ENCODE measurements at places on chromosomes 3 and 15. TPM values are rescaled to one million over a fixed set of nuclear protein-coding genes. Genes with fewer than 3 reads are reported as not detected.

The DLEC1 gene
- total RNA-seq, result not detected

The HACD3 gene
- total RNA-seq, result 104 TPM

The LRRC31 gene
- not detected for total RNA-seq

The RGMA gene
- 2.0 TPM for total RNA-seq

The MINAR1 gene
- total RNA-seq, result 1.3 TPM

The HESX1 gene
- not detected for total RNA-seq

The EFCAB12 gene
- not detected for total RNA-seq

DNA sequence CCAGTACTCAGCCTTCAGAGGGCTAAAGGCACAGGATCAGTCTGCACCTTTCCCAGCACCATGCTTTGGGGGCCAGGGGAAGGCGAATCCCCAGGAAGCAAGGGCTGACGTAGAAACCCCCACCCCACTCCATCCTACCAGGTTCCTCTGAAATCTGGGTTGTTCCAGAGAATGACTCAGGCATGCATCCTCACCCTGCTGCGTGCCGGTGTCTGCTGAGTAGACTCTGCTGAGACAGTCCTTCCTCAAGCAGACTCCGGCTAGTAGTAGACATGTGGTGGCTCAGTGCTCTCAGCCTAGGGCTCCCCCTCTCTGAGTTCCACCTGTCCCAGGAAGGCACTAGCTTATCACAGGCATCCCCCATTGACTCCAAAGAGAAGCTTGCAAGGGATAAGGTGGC is 9.0 kb downstream of the TMEM43 start:
- H3K4me3 ChIP-seq, result no peak overlapping the region
- no peaks in the 10 kb centered on the region for H3K27me3 ChIP-seq
- no peak overlapping the region for H3K27ac ChIP-seq
- H3K4me1 ChIP-seq, result peaks cover 8% of the 10 kb centered on the region

- no peaks in the 10 kb centered on the region for H3K27me3 ChIP-seq
- H3K27ac ChIP-seq, result no peak overlapping the region
- no peak for DNase-seq
- H3K4me1 ChIP-seq, result peaks cover 29% of the 10 kb centered on the region
- no peak overlapping the region for H3K4me3 ChIP-seq
These were observed 239.1 kb upstream of the CFAP20DC start for GRCh38 chr3:59288951-59289350.

DNA sequence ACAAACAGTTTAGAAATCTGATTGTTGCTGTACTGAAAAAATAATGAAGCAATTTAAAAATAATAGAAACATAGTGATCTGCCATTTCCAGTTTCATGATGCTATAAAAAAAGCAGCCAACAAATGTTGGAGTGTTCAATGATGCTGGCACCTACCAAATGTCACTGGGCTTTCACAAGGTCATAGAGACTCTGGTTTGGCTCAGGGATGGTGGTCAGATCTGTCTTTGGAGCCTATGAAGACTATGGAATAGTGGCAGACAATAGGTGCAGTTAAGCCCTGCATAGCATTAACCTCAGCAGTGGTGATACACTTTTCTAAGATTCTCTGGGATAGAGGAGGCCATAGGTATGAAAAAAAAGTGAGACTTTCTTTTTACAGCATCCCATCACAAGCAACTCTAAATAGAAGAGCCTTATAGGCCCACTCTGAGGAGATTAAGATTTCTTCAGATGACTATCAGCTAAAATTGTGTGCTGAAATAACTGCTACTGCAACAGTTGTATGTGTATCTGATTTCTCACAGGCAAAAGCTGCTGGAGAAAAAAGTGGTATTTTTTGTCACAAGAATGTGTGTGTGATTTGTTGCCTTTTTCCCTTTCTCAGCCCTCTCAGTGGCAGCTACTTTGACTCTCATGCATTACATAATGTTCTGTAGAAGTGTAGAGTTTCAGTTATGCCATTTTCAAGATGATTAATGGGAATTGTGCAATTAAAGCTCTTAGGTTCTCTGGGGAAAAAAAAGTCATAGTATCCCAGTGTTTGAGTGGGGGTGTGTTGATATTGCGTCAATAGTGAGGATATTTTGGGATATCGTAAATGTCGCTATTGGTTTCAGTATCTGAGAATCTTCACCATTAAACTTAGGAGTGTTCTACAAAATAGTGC is 137.4 kb downstream of the MBNL1 start:
- DNase-seq, result peak; percentile 93
- peaks cover 59% of the 10 kb centered on the region for H3K4me1 ChIP-seq
- peak overlapping the region; percentile 69 for H3K4me3 ChIP-seq
- H3K27ac ChIP-seq, result peak overlapping the region; percentile 94
- no peaks in the 10 kb centered on the region for H3K36me3 ChIP-seq

GRCh38 chr15:58490086-58490887 is 58.5 kb downstream of the LIPC start:
- no peak overlapping the region for H3K4me3 ChIP-seq
- no peaks in the 10 kb centered on the region for H3K36me3 ChIP-seq
- no peak for DNase-seq
- no peaks in the 10 kb centered on the region for H3K4me1 ChIP-seq
- no peaks in the 10 kb centered on the region for H3K27me3 ChIP-seq

- H3K36me3 ChIP-seq, result no peaks in the 10 kb centered on the region
- H3K4me3 ChIP-seq, result no peak overlapping the region
- DNase-seq, result peak; percentile 24
- peaks cover 30% of the 10 kb centered on the region for H3K4me1 ChIP-seq
These were observed 210.6 kb upstream of the GADL1 start for GRCh38 chr3:31105011-31105410.

GRCh38 chr15:53963801-53964200 is 14.4 kb upstream of the UNC13C start:
- H3K27me3 ChIP-seq, result no peaks in the 10 kb centered on the region
- no peak overlapping the region for H3K27ac ChIP-seq
- no peaks in the 10 kb centered on the region for H3K4me1 ChIP-seq
- no peaks in the 10 kb centered on the region for H3K36me3 ChIP-seq

DNA sequence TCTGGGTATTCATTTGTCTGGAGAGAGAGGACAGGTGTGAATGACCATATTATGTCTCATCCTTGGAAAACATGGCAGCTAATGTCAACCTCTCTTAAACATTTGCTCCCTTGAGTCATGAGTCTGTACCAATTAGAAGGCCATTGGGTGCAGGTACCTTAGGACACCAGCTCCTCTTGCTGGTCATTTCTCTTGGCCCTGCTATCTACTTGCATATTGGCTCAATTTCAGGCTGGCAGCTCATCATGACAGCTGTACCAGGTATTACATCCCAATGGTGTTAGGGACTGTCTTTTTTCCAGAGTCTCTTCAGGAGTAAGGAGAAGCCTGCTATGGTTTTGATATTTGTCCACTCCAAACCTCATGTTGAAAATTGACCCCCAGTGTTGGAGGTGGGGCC is 92.2 kb upstream of the ANKRD28 start:
- no peak for DNase-seq
- H3K4me3 ChIP-seq, result no peak overlapping the region
- H3K27me3 ChIP-seq, result no peaks in the 10 kb centered on the region
- no peak overlapping the region for H3K27ac ChIP-seq

DNA sequence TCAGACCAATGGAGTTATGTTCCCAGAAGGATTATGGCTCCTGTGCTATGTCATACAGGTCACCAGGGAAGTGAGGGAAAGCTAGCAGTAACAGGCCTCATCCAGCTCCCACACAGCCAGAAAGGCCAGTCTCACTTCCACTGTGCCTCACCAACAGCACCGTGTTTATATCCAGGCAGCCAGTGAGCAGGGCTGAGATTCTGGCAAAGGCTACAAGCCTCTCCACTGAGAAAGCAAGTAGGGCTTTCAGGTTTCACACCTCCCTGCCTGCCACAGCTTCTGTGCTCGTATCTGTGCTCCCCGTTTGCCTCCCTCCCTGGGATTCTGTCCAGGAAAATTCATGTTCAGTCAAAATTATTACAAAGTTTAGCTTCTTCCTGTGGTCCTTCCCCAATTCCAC is 14.9 kb upstream of the CFAP20DC start:
- DNase-seq, result no peak
- no peak overlapping the region for H3K27ac ChIP-seq
- no peak overlapping the region for H3K4me3 ChIP-seq
- H3K4me1 ChIP-seq, result no peaks in the 10 kb centered on the region

- H3K27ac ChIP-seq, result peak within 1 kb of the TSS; percentile 87
- H3K27me3 ChIP-seq, result no peaks in the 10 kb centered on the region
- H3K4me1 ChIP-seq, result peaks cover 6% of the 10 kb centered on the region
- H3K4me3 ChIP-seq, result peak within 1 kb of the TSS; percentile 95
- DNase-seq, result peak; percentile 96
These were observed at the start of the genes BBS4 and HIGD2B for GRCh38 chr15:72685925-72686794. Gene BBS4 (plus strand): TSS chr15:72686207. CDS start chr15:72686228, 21 bp downstream. Gene HIGD2B (minus strand): TSS chr15:72686182. CDS start chr15:72676374, 9,808 bp downstream.

- H3K4me3 ChIP-seq, result no peak overlapping the region
- H3K36me3 ChIP-seq, result no peaks in the 10 kb centered on the region
- H3K27ac ChIP-seq, result no peak overlapping the region
- no peaks in the 10 kb centered on the region for H3K4me1 ChIP-seq
These were observed 23.5 kb downstream of the KIF9 start for GRCh38 chr3:47259114-47259513.

- no peak overlapping the region for H3K4me3 ChIP-seq
- no peaks in the 10 kb centered on the region for H3K36me3 ChIP-seq
- no peak overlapping the region for H3K27ac ChIP-seq
- peaks cover 14% of the 10 kb centered on the region for H3K4me1 ChIP-seq
These were observed 53.3 kb upstream of the TBC1D5 start for GRCh38 chr3:17795711-17796110.

GRCh38 chr3:20080956-20081554 is 40.8 kb downstream of the KAT2B start:
- H3K4me3 ChIP-seq, result no peak overlapping the region
- H3K27me3 ChIP-seq, result no peaks in the 10 kb centered on the region

DNA sequence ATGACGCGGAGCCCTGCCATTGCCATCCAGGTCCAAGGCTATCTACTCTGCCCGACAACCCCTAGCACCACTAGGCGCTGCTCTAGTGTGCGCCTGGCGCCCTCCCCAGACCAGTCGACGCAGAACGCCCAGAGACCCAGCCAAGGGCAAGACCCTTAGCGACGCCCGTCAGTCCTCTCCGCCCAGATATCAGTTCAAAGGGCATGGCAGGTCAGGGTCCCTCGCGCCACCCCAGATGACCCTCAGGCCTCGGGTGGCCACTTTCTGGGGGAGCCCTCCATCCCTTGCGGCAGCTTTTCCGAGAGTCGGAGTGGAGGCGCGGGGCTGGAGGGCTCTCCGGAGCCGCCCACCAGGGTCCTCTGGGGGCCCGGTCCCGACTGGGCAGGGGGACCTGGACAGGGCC is 371 bp upstream of the CLSTN2 start:
- peak overlapping the region; percentile 59 for H3K4me3 ChIP-seq
- DNase-seq, result peak; percentile 4
- H3K4me1 ChIP-seq, result no peaks in the 10 kb centered on the region
- peaks cover 40% of the 10 kb centered on the region for H3K27me3 ChIP-seq
- H3K36me3 ChIP-seq, result no peaks in the 10 kb centered on the region
- H3K27ac ChIP-seq, result no peak overlapping the region

GRCh38 chr15:99987701-99988100 is 254.5 kb upstream of the LYSMD4 start:
- no peaks in the 10 kb centered on the region for H3K4me1 ChIP-seq
- no peaks in the 10 kb centered on the region for H3K27me3 ChIP-seq
- no peak overlapping the region for H3K4me3 ChIP-seq
- no peak overlapping the region for H3K27ac ChIP-seq

- peaks cover 13% of the 10 kb centered on the region for H3K4me1 ChIP-seq
- no peaks in the 10 kb centered on the region for H3K36me3 ChIP-seq
- peak; percentile 58 for DNase-seq
- peaks cover 8% of the 10 kb centered on the region for H3K27me3 ChIP-seq
- peak overlapping the region; percentile 40 for H3K4me3 ChIP-seq
These were observed 89.9 kb upstream of the MITF start for GRCh38 chr3:69649120-69650065.

- no peak for DNase-seq
- H3K27ac ChIP-seq, result no peak overlapping the region
- no peaks in the 10 kb centered on the region for H3K36me3 ChIP-seq
- no peak overlapping the region for H3K4me3 ChIP-seq
- peaks cover 20% of the 10 kb centered on the region for H3K27me3 ChIP-seq
These were observed 89.3 kb downstream of the ST6GAL1 start for GRCh38 chr3:187019542-187020072.

DNA sequence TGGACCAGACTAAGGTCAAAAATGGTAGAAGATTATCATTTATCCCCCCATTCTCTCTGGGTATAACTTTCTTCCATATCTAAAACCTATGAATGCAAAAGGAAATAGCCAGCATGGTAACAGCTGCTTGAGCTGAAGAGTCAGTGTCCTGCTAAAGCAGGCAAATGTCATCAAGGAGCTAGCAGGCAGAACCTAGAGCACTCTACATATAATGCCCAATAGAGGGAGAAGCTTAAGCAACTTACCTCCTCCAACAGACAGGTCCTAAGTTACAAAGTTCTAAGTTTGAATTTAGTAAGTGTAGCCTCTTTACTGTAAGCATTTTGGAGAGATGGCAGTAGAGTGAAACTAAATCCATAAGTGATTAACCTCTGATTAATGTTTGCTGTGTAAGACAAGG is 7.7 kb downstream of the RAF1 start:
- H3K27me3 ChIP-seq, result no peaks in the 10 kb centered on the region
- no peak overlapping the region for H3K27ac ChIP-seq
- no peak overlapping the region for H3K4me3 ChIP-seq
- H3K36me3 ChIP-seq, result no peaks in the 10 kb centered on the region
- H3K4me1 ChIP-seq, result peaks cover 51% of the 10 kb centered on the region
- DNase-seq, result no peak

- H3K27me3 ChIP-seq, result no peaks in the 10 kb centered on the region
- no peaks in the 10 kb centered on the region for H3K36me3 ChIP-seq
- DNase-seq, result no peak
- no peaks in the 10 kb centered on the region for H3K4me1 ChIP-seq
These were observed 81.2 kb downstream of the TLE3 start for GRCh38 chr15:70016511-70016994.

- no peaks in the 10 kb centered on the region for H3K27me3 ChIP-seq
- DNase-seq, result no peak
- no peak overlapping the region for H3K27ac ChIP-seq
- no peak overlapping the region for H3K4me3 ChIP-seq
These were observed 648.5 kb downstream of the NR2F2 start for GRCh38 chr15:96978937-96979473.

- DNase-seq, result peak; percentile 58
- H3K36me3 ChIP-seq, result no peaks in the 10 kb centered on the region
- H3K27ac ChIP-seq, result no peak overlapping the region
- no peaks in the 10 kb centered on the region for H3K27me3 ChIP-seq
- H3K4me3 ChIP-seq, result no peak overlapping the region
- peaks cover 7% of the 10 kb centered on the region for H3K4me1 ChIP-seq
These were observed 25.0 kb upstream of the TMC3 start for GRCh38 chr15:81398910-81399551.

DNA sequence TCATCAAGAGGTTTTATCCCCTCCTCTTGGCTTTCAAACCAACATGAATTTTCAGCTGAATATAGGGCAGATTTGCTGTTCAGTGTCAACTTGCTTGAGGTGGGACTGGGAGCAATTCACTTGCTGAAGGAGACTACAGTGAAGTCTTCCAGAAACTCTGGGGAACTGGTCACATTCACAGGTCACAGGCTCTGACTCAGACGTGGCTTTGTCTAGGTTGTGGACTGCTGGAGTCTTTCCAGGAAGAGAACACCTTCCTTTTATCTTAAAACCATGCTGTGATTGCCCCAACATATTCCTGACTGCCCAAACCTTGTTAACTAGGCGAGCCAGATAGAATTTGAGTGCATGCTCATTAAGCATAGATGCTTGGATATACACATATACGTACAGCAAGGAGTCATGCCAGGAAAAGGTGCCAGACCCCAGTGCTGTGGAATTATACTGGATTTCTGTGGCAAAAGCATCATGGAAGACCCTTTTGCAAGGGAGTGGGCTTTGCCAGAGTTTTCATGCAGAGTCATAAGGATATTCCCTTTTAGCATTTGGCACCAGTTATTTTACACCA is 399.1 kb upstream of the TBL1XR1 start:
- H3K4me3 ChIP-seq, result no peak overlapping the region
- H3K27me3 ChIP-seq, result no peaks in the 10 kb centered on the region
- peaks cover 58% of the 10 kb centered on the region for H3K4me1 ChIP-seq
- no peaks in the 10 kb centered on the region for H3K36me3 ChIP-seq
